ENCODE measurements at places on chromosomes 11 and 22.

DNA sequence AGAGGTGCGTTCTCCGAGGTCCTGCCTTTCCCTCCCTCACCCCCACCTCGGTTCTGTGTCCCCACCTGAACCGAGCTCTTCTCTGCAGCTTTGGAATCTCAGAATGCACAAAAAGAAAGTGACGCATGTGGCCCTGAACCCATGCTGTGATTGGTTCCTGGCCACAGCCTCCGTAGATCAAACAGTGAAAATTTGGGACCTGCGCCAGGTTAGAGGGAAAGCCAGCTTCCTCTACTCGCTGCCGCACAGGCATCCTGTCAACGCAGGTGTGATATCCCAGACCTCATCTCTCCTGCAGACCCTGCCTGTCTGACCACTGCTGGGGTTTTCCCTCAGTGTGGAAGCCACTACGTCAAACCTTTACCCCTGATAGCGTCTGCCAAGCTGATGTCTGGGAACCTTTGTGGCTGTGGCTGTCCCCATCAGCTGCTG, 13.9 kb downstream of the ACP2 start:
- DNase-seq, result no peak

- no peak for DNase-seq
Observed at GRCh38 chr11:30859669-30860068, 273.5 kb upstream of the MPPED2 start.

GRCh38 chr11:64044730-64045393, 9.1 kb downstream of the FLRT1 start:
- no peak for DNase-seq

- no peak for DNase-seq
Observed at GRCh38 chr11:20204681-20205080, 44.4 kb upstream of the DBX1 start.

GRCh38 chr11:68460741-68461574, at the start of gene PPP6R3:
TSS of gene PPP6R3 (plus strand) at chr11:68460752. CDS start at chr11:68537665, 76,913 bp downstream.
- DNase-seq, result peak; percentile 91

GRCh38 chr22:24379536-24379935, 47.9 kb upstream of the ADORA2A start:
- no peak for DNase-seq

GRCh38 chr11:126034039-126034932, 28.4 kb downstream of the CDON start:
- DNase-seq, result no peak

Measured in lower leg skin (tissue), 4 donors.